ENCODE measurements at places on chromosomes 7 and 10. TPM values are rescaled to one million over a fixed set of nuclear protein-coding genes. Genes with fewer than 3 reads are reported as not detected.

- DNase-seq = no peak
Measured at GRCh38 chr7:127557803-127558202, 27.6 kb downstream of the GCC1 start.

- no peak for DNase-seq
Measured at GRCh38 chr10:131915484-131915883, 14.7 kb downstream of the PPP2R2D start.

- DNase-seq = no peak
Measured at GRCh38 chr7:96679886-96680285, 29.8 kb downstream of the SEM1 start.

- no peak for DNase-seq
Measured at GRCh38 chr10:93068411-93069244, 5.1 kb upstream of the CYP26A1 start.

DNA sequence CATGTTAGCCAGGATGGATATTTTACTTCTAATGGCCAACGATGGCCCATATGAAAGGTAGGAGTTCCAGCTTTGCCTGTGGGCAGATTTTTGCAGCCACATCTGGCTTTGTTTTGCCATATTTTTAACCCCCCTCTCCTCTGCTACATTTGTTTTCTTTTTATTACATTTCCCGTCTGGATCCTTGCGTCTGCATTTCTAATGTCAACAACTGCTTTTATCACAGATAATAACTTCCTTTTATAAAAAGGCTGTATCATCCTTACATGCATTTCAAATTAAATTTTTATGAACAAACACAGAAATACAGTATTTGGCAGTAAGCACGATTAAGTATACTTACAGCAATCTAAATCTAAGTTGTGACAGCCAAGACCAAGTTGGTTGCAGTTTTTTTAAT lies 156.0 kb downstream of the BAMBI start:
- DNase-seq = no peak

- no peak for DNase-seq
Measured at GRCh38 chr7:152887778-152888177, 128.2 kb downstream of the ACTR3B start.

- no peak for DNase-seq
Measured at GRCh38 chr7:77655356-77655755, 40.9 kb upstream of the RSBN1L start.

GRCh38 chr7:20218279-20218678 lies 1.1 kb upstream of the MACC1 start:
- DNase-seq = no peak

DNA sequence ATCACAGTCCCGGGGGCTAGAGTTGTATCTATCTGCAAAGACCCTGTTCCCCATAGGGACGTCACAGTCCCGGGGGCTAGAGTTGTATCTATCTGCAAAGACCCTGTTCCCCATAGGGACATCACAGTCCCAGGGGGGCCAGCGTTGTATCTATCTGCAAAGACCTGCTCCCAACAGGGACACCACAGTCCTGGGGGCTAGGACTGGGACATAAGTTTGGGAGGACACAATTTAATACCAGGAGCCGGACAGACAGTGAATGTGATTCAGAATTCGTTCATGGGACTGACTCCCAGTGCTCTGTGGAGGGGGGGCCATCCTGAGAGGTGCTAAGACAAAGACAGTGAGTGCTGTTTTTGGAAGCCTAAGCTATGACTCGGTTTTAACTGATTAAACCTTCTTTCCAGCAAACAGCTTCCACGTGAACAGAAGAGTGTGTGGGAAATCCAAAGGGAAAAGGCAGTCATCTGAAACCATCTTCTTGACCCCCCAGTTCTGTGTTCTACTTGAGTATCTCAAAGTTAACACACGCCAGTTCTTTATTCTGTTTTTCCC lies 153.0 kb downstream of the DIP2C start:
- no peak for DNase-seq

DNA sequence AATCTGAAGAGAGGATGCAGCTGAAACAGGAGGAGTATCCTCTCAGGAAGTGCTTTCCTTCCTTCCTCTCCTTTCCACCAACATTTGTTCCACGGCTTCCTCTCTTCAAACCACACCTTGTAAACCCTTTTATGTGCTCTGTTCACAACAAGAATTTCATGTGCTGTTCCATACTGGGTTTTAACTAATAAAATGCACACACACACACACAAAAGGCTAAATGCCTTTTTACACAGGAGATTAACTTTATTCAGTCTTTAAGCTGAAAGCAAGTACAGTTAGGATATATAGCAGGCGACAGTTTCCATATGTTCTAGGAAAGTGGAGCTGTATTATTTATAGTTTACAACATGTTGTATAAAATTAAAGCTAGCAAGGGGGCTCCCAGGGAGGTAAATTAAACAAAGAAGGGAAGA lies 106.7 kb downstream of the REEP3 start:
- DNase-seq = peak; percentile 71

- DNase-seq = no peak
Measured at GRCh38 chr10:62961951-62962523, 145.9 kb upstream of the EGR2 start.

DNA sequence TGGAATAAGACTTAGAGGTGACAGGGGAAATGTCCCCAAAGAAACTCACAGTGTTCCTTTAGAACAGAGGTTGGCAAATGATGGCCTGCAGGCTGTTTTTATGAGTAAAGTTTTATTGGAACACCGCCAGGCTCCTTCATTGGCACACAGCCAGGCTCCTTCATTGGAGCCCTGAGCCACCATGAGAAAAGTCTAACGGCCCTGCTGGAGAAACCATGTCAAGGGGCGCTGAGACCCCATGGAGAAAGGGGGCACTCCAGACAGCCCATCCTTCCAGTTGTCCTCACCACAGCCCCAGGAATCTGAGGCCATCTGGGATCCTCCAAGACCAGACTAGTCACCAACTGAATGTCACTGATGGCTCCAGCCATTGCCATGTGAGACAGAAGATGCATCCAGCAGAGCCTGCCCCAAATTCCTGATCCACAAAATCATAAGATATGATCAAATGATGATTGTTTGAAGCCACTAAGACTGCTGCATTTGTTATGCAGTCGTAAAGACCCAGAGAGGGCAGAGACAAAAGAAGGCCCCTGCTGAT lies 88.2 kb upstream of the GPR26 start:
- DNase-seq = no peak

Gene ZNF365
- polyA plus RNA-seq = 0.65 TPM

All from left renal cortex interstitium (tissue), 4 donors.